HuH-7 (cell line): ENCODE measurements at places on chromosomes 13 and 19.

DNA sequence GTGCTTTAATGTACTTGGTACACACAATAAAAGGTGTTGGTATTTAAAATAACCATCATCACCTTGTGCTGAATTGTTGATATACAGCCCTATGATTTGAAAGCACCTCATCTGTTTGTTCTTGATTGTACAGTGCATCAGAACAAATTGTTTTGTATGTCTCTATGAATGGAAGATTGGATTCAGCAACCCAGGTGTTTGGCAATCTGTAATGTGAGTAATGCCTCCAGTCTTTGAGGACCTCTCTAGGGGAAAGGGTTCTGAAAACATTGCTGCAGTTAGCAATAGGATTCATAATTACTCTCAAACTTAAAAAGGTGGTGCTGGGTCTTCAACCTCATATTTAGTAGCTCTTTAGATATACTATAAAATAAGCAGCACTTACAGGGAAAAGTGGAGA is 341.8 kb downstream of the OXGR1 start:
- no peak for DNase-seq

- no peak for DNase-seq
These were observed 9.0 kb downstream of the LSM14A start for GRCh38 chr19:34181111-34181864.

- DNase-seq = no peak
These were observed 110.9 kb downstream of the CRYL1 start for GRCh38 chr13:20414546-20415305.

GRCh38 chr19:37564624-37565369 is 29.8 kb downstream of the ZNF571 start:
- no peak for DNase-seq

GRCh38 chr13:46858163-46858562 is 38.7 kb downstream of the HTR2A start:
- no peak for DNase-seq

GRCh38 chr13:30755678-30756077 is 20.3 kb downstream of the ALOX5AP start:
- no peak for DNase-seq

- DNase-seq = peak; percentile 97
These were observed 19.0 kb upstream of the GPI start for GRCh38 chr19:34345947-34346351.

GRCh38 chr13:80149736-80150135 is 191.2 kb downstream of the SPRY2 start:
- no peak for DNase-seq

DNA sequence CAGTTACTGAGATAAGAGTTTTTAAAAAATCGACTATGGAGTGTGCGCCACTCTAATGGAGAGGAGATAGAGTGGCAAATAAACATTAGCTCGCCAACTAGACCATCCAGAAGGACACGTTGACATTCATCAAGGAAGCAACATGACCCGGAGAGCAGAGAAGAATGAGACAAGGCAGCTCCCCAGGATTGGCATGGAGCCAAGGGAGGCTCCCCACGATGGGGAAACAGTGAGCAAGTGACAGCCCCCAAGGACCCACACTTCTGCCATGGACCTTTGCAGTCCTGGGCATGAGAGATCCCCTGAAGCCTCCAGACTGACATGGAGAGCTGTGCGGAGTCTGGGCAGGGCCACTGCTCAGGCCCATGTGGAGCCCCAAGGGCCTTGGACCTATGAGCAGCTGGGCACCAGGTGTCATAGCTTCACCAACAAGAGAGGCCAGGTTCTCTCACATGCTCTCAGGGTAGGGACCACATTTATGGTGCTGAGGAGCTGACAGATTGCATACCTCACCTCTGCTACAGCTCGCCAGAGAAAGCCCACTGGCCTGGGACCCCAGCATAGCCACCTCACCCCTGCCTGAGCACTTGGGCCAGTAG is 6.7 kb downstream of the SIGLEC6 start:
- no peak for DNase-seq

GRCh38 chr13:76708138-76708688 is 178.0 kb downstream of the KCTD12 start:
- DNase-seq = no peak

- DNase-seq = no peak
These were observed 531 bp upstream of the TGFBR3L start for GRCh38 chr19:7914099-7914498.

DNA sequence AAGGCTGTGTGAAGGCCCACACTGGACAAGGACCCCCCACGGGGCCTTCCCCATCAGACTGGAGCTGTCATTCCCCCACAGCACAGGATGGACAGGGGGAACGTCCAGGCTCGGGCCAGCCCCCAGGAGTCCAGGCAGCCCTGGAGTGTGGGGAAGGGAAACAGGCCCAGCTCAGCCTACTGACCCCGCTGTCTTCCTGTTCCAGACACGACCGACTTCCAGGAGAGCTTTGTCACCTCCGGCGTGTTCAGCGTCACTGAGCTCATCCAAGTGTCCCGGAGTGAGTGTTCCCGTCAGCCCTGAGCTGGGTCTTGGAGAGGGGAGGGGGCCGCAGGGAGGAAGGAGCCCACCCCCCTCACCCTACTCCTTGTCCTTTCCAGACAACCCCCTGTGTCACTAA is 47.0 kb downstream of the SMIM24 start:
- no peak for DNase-seq

DNA sequence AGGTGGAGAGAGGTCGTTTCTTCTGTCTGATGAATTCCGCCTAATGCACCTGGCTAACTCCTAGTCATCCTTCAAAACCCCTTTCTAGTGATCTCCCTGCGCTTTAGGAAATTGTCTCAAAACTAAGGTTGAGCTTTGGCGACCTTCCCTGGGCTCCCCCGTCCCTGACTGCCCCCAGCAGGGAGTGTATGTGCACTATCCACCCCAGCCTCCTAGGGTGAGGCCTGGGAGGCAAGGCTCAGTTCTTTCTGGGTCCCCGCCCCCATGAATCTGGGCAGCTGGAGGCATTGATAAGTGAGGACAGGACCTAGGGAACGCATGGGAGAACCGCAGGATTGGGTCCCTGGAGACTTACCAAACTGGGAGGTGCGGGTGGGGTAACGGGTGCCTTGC is 378 bp downstream of the TLE6 start:
- no peak for DNase-seq

GRCh38 chr19:6556043-6556449 is 25.2 kb downstream of the TNFSF9 start:
- DNase-seq = no peak

DNA sequence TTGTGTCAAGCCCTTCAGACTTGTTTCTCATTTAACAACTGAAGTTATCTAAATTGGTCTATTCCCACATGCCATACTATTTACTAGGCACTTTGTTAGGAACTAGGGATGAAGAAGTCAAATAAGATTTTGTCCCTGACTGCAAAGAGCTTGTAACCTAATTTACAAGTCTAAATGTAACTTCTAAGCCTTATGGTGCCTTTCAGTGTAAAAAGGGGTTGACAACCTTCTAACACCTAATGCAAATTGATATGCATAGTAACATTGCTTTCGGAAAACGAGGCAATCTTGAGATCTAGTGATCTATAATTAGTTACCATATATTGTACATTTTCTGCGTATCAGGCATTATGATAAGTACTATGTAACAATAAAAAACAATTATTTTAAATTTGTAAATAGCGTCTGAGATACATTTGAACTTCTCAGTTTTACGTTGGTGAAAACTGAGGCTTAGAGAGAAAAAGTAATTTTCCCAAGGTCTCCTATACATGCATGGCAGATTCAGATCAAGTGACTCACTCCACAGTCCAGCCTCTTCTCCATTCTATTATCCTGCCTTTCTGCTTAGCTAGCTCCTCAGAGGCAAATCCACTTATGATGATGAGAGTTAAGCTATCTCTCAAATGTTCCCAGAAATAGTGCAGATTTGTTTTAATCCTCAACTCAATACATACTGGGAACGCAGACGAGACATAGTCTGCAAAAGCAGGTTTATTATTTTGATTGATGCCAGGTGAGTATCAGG is 764.9 kb upstream of the SLITRK5 start:
- DNase-seq = no peak

DNA sequence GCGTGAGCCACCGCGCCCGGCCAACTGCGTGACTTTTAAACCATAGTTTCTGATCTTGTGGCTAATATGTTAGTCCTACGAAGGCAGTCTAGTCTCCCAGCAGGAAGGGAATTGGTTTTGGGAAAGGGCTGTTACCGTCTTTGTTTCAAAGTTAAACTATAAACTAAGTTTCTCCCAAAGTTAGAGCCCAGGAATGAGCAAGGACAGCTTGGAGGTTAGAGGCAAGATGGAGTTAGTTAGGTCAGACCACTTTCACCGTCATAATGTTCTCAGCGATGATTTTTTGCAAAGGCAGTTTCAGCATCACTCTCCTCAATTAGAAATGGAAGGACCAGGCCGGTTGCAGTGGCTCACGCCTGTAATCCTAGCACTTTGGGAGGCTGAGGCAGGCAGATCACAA is 17.7 kb upstream of the ADGRE2 start:
- DNase-seq = no peak

DNA sequence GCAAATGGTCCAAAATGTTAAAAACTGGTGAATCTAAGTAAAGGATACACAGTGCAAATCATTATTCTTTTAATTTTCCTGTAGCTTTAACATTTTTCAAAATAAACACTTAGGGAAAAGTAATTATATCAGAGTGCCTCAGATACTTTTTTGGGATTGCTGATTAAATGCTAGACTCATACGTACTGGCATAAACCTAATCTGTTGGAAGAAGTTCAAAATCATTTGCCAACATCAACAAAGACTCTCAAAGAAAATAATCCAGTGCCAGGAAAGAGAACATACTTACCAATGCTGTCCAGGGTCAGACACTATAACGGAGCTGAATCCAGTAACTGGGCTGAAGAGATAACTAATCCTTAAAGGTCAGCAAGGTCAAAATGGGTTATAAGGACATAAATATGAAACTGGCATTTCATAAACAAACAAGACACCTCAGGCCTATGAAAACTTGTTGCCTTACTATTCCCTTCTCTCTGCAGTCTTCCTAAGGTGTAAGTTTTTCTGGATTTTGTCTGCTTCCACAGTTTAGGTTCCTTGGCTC is 3.3 kb upstream of the ZNF420 start:
- no peak for DNase-seq

DNA sequence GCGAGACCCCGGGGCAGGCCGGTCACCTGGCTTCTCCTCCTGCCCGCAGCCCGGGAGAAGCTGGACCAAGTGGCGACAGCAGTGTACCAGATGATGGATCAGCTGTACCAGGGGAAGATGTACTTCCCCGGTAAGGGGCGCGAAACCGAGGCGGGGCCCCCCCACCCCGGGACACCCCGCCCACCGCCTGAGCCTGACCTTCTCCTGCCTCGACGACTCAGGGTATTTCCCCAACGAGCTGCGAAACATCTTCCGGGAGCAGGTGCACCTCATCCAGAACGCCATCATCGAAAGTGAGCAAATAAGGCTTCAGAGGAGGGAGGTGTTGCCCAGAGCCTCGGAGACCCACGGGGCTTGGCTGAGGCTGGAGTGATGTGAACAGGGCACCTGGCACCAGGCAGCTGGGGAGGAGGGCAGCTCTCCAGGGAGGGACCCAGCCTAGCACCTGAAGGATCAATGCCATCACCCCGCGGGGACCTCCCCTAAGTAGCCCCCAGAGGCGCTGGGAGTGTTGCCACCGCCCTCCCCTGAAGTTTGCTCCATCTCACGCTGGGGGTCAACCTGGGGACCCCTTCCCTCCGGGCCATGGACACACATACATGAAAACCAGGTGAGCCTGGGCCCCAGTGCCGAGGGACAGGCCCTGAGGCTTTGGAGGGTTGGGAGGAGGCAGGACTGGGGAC is 629 bp downstream of the IZUMO4 start:
- no peak for DNase-seq

- peak; percentile 19 for DNase-seq
These were observed 524 bp downstream of the NAA16 start for GRCh38 chr13:41311406-41312175.

DNA sequence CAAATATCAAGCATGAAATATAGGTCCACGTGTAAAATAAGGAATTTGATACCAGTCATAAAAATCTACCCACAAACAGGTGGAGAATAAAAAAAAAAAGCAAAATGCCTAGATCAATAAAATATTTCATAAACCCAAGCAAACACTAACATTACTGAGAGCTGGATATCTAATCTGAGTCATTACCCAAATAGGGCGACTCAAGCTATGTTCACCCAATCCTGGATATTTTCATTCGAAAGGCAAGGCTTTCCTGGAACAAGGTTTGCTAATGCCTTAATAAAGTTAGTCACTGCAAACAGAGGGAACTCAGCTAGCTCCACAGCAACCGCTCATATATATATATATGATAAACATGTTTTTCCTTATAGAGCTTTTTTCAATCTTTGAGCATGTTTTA is 33.5 kb upstream of the TM9SF2 start:
- DNase-seq = no peak

GRCh38 chr13:31949486-31949885 is 82.1 kb upstream of the FRY start:
- DNase-seq = no peak

GRCh38 chr13:24986826-24987225 is 109.1 kb upstream of the PABPC3 start:
- no peak for DNase-seq

DNA sequence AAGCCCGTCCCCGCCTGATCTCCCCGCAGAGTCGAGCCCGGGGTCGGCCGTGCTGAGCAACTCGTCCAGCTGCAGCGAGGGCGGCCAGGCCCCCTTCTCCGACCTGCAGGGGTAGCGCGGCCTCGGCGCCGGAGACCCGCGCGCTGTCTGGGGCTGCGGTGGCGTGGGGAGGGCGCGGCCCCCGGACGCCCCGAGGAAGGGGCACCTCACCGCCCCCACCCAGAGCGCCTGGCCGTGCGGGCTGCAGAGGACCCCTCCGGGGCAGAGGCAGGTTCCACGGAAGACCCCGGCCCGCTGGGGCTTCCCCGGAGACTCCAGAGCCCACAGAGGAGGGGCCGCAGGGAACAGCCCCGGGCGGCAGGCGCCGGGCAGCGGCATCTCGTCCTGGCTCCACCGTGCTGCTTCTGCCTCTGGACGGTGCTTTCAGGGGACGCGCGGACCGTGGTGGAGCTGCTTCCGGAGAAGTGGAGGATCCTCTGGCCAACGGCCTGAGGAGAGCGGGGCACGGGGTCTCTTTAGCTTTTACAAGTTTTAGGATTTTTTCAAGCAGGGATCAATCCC is 8.8 kb upstream of the F7 start:
- DNase-seq = no peak

GRCh38 chr13:29484796-29485195 is 110.7 kb downstream of the SLC7A1 start:
- no peak for DNase-seq

- no peak for DNase-seq
These were observed 87.6 kb downstream of the CYSLTR2 start for GRCh38 chr13:48741377-48741776.

GRCh38 chr19:47762615-47763308 is 15.7 kb upstream of the SELENOW start:
- no peak for DNase-seq

GRCh38 chr13:29439601-29440388 is 155.7 kb downstream of the SLC7A1 start:
- DNase-seq = no peak

- DNase-seq = no peak
These were observed 46.0 kb upstream of the ZNF681 start for GRCh38 chr19:23804676-23805075.
